CD4-positive, alpha-beta T cell treated with Interleukin-10 for 1 hour (primary cell): ENCODE measurements at places on chromosomes 2 and 18.

- no peak for DNase-seq
These were observed 823 bp upstream of the RNU2-63P start for GRCh38 chr2:88016960-88017779.

DNA sequence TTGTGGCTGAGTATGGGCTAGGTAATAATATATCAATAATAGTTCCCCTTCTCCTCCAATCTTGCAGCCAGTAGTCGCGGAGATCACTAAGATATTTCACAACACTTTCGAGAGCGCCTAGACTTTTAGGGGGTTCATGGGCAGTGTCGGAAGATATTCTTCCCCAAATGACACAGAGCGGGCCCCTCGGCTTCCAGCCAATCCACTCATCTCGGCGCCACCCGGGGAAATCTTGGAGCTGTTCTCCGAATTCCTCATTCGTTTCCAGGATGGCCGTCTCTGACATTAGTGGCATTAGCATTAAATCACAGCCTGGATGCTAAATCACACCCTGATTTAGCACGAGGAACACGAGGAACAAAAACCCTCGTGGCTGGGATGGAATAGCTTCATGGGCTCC is 437.7 kb downstream of the ZNF516 start:
- DNase-seq, result no peak

GRCh38 chr2:165015052-165015642 is 59.8 kb upstream of the SLC38A11 start:
- DNase-seq, result peak; percentile 41

DNA sequence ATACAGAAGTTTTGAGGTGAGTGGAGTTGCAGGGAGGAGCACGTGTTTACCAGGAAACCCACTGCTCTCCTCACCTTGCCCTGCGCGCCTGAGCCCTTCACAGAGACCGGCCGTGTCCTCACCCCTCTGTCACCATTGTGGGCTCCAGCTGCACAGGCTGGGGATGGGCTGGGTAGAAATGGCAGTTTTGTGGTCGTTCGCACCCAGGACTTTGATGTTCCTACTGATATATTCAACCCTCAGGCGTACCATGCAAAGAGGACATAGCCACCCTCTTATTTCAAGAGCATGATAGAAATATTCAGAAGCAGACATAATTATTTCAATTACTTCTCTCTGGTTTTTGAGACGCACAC is 78.2 kb downstream of the GBX2 start:
- DNase-seq, result no peak

- DNase-seq, result no peak
These were observed 45.0 kb downstream of the SLC38A11 start for GRCh38 chr2:164910101-164910899.

DNA sequence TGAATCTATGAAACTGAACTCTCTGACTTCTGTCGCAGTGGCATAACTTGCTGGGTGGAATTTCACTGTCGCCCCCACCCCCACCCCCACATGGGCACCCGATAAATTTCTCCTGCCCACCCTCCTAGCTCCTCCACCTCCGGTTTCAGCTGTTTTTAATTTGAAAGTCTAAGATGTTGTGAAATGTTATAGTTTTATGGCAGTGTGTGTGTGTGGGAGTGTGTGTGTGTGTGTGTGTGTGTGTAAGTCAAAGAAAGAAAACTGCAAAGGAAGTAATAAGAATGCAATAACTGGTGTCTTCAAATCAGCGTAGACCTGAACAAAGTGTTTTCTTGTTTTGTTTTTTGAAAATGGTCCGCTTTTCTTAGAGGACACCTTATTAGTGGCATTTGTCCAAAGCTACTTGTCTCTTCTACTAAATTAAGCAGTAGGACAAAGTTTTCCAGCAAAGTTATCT is 388 bp downstream of the DTNA start:
- no peak for DNase-seq

DNA sequence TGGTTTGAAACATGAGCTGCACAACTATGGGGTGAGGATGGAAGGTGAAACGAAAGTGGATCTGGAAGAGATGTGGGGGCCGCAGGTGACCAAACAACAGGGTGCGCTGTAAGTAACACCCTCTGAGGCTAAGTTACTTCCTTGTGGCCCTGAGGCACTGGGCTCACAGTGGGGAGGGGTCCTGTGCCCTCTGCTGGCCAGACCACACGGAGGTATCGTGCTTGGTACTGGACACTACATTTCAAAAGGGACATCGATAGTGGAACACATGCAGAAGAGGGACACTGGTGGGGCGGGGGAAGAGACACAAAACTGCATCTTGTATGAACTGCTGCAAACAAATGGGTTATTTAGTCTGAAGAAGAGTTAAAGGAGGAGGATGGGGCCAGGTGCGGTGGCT is 110.6 kb downstream of the CLIP4 start:
- DNase-seq, result no peak

- DNase-seq, result no peak
These were observed 270.8 kb upstream of the NT5C1B start for GRCh38 chr2:18860179-18860578.

GRCh38 chr2:29218071-29218470 is 102.9 kb downstream of the CLIP4 start:
- no peak for DNase-seq

GRCh38 chr2:241853651-241854341 is 4.9 kb downstream of the PDCD1 start:
- DNase-seq, result no peak

- no peak for DNase-seq
These were observed 189.5 kb upstream of the HDAC4 start for GRCh38 chr2:239590276-239590675.

GRCh38 chr2:186972281-186972970 is 123.5 kb upstream of the ZSWIM2 start:
- DNase-seq, result no peak

GRCh38 chr2:102790091-102790455 is 28.2 kb downstream of the TMEM182 start:
- DNase-seq, result no peak

DNA sequence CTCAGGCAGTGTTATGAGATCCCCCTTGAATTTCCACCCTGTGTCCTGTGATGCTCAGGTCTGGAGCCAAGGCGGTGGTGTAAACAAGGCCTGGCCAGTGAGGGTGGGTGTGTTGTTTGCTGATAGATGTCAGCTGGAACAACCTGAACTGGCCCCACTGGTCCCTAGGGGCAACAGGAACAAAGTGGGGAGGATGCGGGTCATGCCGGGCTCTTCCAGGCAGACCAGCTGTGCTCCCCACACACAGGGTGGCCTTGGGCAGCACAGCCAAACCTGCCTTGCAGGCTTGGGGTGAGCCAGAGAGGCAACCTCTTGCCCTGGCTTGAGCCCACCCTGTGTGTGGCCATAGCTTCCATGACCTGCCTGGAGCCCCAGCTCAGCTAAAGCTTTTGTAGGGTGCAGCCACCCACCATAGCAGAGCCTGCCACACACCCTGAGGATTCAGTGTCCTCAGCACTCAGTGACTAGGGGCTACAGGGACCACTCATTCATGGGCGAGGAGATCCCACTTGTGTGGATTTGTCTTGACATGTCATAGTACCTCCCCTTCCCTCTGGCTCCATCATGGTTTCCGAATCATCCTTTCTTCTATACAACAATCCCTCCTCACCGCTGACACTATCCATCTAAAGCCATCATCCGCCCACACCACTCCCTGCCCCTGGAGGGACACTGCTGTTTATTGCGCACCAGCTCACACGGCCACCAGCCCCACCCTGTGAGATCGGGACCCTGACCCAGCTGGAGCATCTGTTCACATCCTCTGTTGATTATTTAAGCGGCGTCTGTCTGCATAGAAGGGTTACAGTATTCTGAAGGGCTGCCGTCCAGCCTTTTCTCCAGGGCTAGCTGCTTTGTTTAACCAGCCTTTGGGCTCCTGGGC is 268.8 kb downstream of the CYP26B1 start:
- DNase-seq, result no peak

- no peak for DNase-seq
These were observed 117.9 kb downstream of the CSRNP3 start for GRCh38 chr2:165587335-165587938.

DNA sequence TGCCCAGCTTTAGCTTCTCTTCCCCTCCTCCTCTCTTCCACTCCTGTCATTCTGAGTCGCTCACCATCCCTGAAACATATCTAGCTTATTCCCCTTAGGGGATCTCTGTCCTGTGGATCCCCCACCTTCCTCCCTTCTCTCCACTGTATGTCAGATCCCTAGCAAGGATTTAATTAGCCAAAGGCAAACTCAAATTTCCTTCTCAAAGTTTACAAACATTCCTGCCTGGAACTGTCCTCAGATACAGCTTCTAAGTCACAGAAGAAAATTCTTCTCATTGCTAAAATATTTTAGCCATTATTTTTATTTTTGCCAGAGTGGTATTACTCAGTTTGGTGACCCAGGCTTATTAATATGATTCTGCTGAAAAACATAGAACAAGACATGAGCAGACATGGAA is 315.3 kb downstream of the CYP26B1 start:
- no peak for DNase-seq

DNA sequence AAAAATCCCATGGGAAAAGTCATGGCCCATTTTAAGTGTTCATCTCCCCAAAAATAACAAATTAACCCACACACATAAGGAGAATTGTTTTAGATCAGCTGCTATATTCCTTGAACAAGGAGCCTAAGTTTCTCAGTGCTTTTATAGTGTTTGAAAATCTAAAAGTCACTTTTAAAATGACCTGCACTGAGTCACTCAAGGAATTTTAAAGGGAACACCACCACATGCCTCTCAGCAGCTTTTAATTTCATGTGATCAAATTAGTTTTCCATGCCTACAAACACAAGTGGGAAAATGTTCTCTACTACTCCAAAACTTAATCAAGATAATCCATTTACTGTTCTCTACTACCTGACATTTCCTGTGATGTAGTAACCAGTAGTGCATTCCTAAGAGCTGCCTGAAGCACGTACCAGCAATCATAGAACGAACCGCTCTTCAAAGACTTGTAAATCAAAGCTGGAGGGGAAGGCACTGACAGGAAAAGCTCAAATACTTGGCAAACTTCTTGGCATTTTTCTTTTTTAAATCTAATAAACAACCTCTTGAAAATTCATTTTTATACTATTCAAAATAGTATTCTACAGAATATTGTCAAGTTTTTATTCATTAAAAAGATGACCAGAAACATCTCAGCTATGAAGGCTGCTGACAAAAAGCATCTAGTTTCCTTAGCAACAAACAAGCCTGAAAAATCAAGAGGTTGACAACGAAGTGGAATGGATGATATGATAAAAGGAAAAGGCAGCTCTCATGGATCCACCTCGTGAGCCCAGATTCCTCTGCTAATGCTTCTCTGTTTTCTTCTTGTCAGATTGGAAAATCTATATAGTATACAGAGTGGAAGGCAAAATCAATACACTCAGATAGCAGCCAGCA is 37.2 kb downstream of the LRPPRC start:
- DNase-seq, result no peak

- DNase-seq, result no peak
These were observed 285.1 kb downstream of the TMX3 start for GRCh38 chr18:68429841-68430240.

GRCh38 chr18:75083761-75084160 is 125.2 kb downstream of the PTGR3 start:
- DNase-seq, result no peak

DNA sequence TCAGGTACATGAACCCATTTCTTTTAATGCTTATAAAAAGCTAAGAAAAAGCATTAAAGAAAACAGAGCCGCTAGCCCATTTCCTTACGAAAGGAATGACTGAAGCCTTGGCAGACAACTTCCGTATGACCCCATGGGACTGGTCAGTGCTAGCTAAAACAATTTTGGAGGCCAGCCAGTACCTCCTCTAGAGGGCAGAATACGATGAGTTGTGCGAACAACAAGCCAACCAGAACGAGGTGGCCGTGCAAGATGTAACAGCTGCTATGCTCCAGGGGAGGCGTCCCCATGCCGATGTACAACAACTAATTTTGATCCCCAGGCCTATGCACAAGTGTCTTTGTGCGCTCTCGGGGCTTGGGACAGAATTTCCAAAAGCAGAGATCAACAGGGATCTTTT is 16.7 kb downstream of the MAP3K2 start:
- DNase-seq, result no peak

GRCh38 chr2:212958757-212959295 is 192.6 kb downstream of the IKZF2 start:
- no peak for DNase-seq

GRCh38 chr2:237091779-237092436 is 6.2 kb downstream of the COPS8 start:
- no peak for DNase-seq

DNA sequence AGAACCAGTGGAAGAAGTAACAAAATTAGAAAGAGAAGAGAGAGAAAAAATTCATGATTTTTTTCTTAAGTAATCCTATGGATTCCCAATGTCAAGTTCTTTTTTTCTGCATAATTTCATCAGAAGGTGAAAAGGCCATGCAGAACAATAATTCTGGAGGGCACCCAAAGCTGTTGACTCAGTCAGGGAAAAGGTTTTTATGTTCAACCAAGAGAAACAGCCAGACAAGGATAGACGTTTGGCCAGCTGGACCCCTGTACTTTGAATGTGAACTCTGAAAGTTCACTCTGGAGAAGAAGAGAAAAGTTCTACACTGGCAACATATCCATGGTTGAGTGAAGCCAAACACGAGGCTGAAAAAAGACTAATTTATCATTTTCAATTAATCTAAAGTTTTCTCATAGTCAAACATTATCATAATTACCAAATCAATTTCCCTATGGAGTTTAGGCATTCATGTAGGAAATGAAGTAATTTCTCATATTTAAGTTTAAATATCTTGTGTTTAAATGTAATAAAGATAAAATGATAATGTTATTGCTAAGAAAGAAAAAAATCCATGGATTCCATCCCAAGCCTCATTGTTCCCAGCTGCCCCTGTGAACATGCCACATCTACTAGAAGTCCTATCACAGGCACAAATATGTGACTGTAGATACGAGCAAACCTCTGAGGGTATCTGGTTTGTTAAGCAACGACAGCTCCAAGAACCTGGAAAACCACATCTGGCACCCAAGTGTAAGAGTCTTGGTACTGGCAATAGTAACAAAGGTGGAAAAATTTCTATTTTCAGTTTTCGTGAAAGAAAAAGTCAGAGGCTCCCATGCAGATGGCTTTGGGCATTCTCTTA is 742.7 kb upstream of the ACVR2A start:
- DNase-seq, result no peak
